Fibroblast of mammary gland (primary cell): ENCODE measurements at places on chromosomes 4 and X.

DNA sequence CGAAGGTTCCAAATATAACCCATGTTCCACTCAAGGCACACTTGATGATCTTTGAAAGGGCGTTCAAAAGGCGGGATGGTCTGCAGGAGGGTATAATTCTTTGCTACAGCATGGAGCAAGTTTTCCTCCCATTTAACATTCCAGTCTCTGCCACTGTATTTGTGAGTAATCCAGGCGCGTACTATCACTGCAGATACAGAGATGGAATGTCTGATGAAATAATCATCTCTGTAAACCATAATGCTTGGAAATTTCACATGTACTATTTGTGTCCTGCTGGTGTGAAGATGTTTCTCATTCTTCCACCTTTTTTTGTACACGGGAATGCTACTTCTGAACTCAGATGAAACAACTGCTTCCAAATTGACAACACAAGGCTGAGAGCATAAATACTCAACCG, 15.5 kb downstream of the SEL1L3 start:
- DNase-seq = no peak

- DNase-seq = peak; percentile 49
Measured at GRCh38 chr4:99815597-99816011, 1.0 kb upstream of the DAPP1 start.

DNA sequence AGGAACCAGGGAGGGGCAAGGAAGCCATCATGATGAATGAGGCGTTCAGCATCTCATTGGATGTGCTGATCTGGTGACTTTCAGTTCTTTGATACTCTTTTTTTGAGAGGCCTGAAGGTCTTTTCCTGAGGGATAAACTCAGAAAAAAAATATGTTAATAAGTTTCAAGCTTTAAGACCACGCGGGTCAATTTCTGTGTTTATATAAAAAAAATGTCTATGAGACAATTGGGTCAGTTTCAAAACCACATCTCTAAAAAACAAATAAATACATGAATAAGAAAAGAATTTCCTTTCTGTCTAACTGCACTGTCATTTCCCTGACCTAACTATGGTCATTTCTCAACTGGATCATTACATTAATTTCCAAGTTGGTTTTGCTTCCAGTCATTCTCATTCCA, 62.6 kb downstream of the TRIML1 start:
- peak; percentile 66 for DNase-seq

GRCh38 chrX:41236629-41237028, 97.3 kb upstream of the DDX3X start:
- no peak for DNase-seq

GRCh38 chr4:99661907-99662306, 4.3 kb upstream of the C4orf54 start:
- DNase-seq = no peak

- peak; percentile 95 for DNase-seq
Measured at GRCh38 chr4:125389713-125390112, 75.0 kb downstream of the FAT4 start.

- peak; percentile 19 for DNase-seq
Measured at GRCh38 chr4:83851261-83852084, 315.6 kb downstream of the GPAT3 start.

DNA sequence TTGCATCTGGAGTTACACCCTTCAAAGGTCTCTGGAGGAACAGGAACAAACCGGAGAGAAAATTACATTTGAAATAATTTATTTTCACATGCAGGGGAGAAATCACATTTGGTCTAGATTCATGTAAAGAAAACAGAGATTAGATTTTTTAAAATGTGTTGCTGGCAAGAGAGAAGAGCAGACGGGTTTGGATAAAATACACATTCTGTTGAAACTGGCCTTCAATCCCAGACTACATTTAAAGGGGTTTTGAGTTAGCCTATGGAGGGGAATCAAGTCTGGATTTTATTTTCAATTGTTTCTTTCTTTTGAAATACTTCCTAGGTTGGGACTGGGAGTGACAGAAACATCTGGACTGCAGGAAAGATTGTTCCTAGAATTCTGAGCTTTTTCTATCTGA, 180.8 kb downstream of the NHS start:
- no peak for DNase-seq

- DNase-seq = peak; percentile 6
Measured at GRCh38 chr4:141730805-141731204, 94.4 kb downstream of the IL15 start.
